ENCODE measurements at places on chromosomes 6 and 20. TPM values are rescaled to one million over a fixed set of nuclear protein-coding genes. Genes with fewer than 3 reads are reported as not detected.

DNA sequence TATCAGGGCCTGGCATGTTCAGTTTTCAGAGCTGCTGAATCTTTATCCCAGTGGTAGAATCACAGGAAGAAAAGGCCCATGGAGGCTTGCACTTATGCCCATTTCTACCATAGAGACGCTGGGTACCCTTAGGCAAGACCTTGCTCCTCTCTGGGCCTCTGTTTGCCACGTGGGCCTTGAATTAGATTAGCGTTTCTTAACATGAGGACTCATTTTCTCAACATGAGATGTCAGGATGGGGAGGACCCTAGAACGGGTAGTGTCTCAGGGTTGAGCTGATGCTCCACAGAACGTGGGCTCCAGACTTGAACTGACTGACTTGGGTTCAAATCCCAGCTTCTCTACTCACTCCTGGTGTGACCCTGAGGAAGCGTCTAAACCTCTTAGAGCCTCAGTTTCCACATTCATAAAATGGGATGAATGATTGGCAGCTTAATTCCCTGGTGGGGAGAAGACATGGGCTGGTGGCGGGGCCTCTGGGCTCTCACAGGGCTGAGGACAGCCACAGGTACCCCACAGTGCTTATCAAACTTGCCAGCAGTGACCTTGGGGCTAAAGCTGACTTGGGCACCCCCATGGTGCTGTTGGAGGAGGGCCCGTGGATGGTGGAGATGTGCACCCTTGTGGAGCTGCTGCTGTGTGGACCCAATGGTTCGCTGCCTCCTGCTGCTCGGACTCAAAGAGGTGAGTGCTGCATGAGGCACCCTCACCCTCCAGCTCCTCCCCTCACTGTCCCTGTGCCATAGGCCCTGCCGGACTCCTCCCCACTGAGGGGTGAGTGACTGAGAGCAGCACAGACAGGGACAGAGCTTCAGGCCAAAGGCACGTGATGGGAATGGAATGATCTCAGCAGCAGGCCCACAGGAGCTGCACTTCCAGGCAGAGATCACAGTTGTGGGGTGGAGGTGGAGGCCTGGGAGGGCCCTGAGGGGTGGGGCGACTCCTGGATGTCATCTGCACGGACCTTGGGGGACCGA lies 28.2 kb downstream of the SUN5 start:
- DNase-seq, result no peak

The C2 gene
- total RNA-seq, result 6.9 TPM

DNA sequence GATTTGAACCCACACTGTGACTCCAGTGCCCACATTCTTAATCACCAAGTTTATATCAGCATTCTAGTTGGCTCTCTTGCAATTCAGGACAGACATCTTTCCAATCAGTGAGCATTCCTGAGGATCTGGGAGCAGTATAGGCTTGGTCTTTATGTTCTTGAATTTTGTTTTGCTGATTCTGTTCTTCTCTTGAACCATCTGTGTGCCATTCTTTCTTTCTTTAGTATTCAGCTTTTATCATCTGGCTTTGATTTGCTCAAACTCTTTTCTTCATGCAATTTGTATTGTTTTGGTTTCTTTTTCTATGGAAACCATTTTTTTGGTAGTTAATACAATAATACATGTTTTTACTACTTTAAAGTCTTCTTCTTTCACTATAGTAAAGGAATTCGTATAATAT lies 162.4 kb downstream of the CD109 start:
- no peak for DNase-seq

- no peak for DNase-seq
Measured at GRCh38 chr6:126957721-126958120, 160.8 kb upstream of the RSPO3 start.

DNA sequence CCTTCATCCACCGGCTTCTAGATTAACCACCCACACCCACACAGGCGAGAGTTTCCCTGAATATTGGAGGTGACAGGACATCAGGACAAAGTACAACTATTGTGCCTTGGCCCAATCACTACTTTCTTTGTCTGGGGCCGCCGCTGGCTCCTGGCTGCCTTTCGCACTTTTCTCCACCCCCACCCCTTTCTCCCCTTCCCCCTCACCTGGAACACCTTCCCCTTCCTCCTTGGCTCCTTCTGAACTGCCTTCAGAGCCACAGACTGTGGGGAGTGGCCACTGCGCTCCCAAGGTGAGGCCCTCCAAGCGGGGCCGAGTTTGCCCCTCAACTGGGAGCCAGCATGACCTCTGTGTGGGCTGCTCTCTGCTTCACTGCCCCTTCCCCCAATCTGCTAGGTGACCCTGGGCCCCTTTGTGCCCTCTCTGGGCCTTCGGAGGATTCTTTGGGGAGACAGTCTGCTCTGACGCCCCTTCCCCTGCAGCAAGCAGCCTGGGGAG lies 3.0 kb upstream of the VEGFA start:
- no peak for DNase-seq

DNA sequence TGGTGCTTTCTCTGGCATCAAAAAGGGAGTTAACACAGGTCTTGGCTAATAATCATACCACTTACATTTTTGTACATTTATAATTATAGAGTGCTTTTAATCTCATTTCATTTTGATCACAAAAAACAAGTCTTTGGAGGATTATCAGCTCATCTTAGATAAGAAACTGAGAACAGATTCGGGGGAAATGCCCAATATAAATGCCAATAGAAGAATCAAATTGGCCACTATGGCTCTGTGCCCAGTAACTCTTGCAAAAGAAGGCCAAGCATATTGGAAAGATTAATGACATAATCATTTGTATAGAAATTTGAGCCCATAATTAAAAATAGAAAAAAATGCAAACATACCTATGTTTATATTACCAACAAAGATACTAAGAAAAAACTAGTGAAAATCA lies 42.5 kb downstream of the IPCEF1 start:
- no peak for DNase-seq

The RIMS4 gene
- total RNA-seq, result 0.09 TPM

DNA sequence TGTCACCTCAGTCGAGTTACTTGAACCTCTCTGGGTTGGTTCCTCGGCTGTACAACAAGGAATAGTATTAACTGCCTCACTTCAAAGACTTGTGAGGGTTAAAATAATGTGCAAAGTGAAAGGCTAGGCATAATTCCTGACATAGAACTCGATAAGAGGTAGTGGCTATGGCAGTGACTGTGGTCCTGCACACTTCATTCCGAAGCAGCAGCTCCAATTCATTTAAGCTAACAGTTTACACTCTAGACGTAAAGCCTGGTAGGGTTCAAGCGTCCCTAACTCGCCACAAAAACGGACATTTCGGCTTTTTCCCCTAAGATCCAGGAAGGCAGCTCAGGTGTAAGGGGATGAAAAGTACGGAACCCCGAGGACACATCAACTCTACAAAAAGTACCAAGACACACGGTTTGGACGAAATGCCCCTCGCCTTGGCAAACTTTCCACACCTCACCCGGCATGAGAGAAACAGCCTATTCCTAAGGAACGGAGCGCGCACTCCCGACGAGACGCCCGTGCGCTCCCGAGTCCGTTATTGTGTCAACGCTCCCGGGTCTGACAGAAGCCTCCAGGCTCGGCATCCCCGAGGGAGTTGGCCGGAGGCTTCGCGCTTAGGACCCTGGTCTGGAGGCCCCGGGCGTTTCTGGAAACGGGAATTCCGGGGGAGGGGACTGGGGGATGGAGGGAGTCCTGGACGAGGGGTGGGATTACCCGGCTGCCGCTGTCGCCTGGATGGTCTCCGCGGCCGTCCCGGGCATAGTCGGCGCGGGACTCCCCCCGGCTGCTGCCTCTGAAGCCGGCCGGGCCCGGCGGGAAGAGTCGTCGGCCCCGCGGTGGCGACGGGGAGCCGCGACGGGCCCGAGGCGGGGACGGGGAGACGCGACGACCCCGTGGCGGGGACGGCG lies 937 bp downstream of the ZNF318 start:
- DNase-seq, result peak; percentile 47

The HRH3 gene
- total RNA-seq, result not detected

The ZNF341 gene
- total RNA-seq, result 1.7 TPM

GRCh38 chr6:140966676-140967075 lies 1166.0 kb upstream of the GJE1 start:
- no peak for DNase-seq

DNA sequence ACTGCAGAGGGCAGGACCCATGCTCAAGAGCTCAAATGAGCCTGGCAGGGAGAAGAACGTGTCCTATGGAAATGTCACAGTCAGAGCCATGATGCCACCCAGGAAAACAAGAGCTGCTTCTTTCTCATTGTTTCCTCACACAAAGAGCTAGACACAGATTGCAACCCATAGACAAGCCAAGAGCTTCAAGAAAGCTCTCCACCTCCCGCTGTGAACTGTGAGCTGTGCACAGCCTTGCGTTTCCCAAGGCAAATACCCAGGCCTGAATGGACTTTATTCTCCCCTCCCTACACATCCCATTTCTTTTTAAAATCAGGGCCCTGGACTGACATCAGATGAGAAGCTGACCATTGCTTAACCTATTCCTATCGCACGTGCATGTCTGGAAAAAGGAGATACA lies 388.8 kb downstream of the RNGTT start:
- DNase-seq, result no peak

DNA sequence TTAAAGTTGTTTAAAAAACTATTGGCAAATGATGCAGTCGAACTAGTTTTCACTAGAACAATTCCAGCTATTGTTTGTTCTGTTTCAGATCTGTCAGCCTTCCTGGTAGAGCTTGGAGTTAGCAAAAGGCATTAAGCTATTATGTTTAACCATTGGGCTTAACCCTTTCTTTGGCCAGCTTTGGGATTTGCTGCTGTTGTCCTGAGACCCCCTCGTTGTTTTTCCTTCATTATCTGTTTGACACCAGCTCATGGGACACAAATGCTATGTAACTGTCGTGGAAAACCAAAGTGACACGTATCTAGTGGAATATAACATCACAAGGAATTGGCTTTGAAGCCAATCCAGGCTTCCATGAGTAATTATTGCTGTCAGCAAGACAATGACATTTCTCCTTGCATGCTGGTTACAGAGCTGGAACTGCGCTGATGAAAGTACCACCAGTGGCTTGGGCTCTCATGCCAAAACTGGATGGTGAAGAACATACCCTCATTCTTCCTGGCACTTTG lies 96.0 kb downstream of the EYA2 start:
- DNase-seq, result no peak

Data from pancreas (tissue), 10 donors.